ENCODE measurements at places on chromosomes 1 and 21.
A peak's percentile ranks its signal among the peaks of the same experiment; 100 is the strongest.

DNA sequence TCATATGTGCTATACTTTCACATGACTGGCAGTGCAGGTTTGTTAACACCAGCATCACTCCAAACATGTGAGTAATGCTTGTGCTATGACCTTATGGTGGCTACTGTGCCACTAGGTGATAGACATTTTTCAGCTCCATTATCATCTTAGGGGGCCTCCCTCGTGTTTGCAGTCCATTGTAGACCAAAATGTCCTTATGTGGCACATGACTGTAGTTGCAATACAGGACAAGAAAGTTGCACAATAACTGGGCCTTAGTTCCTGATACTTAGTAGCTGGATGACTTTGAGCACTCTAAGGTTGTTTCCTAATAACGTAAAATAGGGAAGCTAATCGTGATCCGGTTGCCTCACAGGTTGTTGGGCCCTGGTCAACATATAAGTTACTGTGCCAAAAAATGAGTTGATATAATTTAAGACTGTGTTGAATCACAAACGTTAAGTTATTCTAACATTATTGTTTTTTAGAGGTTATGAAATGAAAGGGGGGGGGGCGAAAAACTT lies 511 bp upstream of the SNX27 start:
- no peak for DNase-seq

- DNase-seq, result no peak
Observed at GRCh38 chr1:56572334-56573050, 6.9 kb downstream of the PLPP3 start.

GRCh38 chr1:45762291-45762690 lies 11.8 kb upstream of the IPP start:
- no peak for DNase-seq

- DNase-seq, result no peak
Observed at GRCh38 chr1:231632119-231632518, 5.5 kb downstream of the DISC1 start.

DNA sequence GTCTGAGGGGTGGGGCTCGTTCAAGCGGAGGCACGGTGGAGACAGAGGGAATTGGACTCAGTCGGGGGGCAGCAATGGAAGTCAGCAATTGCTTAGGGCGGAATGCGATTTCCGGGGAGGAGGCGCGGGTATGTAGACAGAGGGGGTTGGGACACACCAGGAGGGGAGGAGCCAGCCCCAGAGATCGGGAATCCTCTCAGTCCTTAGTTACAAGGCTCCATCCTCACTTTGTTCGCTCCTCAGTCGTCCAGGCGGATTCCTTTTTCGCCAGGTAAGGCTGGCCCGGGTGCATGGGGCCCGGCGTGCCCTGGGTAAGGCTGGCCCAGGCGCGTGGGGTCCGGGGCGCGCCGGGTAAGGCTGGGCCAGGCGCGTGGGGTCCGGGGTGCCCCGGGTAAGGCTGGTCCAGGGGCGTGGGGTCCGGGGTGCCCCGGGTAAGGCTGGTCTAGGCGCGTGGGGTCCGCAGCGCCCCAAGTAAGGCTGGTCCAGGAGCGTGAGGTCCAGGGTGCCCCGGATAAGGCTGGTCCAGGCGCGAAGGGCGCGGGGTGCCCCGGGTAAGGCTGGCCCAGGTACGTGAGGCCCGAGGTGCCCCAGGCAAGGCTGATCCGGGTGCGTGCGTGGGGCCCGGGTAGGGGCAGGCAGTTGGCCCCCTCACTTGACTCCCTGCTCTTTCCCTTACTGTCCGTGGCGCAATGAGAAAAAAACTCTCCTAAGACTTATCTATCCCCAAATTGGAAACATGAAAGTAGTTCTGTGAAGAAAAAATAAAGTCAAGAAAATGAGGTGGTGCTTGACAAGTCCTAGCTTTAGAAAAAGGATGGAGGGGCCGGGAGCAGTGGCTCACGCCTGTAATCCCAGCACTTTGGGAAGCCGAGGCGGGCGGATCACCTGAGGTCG lies at the start of gene L1TD1:
Gene L1TD1, plus strand, starts transcription at position 199 of the 894 bp plus-strand sequence. CDS start 11,780 bp downstream, outside the sequence.
- DNase-seq, result no peak

- DNase-seq, result peak; percentile 77
Observed at GRCh38 chr1:12472798-12473551, 145.0 kb downstream of the DHRS3 start.

DNA sequence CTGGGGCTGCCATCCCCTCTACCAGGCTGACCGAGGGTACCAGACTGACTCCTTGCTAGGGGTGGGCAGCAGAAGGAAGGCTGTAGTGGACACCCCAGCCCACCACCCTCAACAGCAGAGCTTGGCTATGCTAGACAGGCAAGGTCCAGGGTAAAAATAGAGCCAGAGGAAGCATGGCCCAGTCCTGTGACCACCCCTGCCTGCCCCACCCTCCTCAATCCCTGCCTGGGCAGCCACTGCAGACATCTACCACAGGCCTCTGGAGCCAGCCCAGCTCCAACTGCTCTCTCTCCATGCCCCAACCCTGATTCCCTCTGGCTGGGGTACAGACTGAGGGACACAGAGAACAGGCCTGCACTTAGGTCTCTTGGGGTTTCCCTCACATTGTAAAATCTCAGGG lies 1.7 kb downstream of the S100A1 start:
- no peak for DNase-seq

DNA sequence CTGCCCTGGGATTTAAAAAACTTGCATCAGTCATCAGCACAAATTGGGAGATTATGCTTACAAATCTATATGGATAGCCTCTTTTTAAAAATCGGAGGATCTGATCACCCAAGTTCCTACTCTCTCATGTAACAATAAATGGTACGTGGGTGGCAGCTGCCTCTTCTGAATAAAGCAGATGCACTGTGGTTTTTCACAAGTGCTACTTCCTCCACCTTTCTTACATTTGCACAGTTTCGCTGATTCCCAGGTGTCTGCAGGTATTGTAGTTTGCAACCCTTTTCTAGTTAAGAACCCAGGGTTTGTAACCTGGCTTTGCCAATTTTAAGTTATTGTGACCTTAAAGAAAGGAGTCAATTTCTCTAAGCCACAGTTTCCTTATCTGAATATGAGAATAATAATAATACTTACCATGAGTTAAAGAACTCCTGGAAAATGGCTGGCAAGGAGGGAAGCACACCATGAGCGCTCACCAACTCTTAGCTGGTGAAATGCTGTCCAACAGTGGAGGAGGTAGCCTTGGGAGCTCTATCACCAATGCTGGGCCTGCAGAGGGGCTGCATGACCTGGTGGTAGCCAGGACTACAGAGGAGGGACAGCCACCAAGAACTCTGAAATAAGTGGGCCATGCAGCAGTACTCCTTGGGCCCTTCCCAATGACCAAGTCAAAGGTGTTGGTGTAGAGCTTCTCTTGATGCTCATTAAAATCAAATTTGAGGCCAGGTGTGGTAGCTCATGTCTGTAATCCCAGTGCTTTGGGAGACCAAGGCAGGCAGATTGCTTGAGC lies 30.2 kb upstream of the KCNA2 start:
- DNase-seq, result no peak

DNA sequence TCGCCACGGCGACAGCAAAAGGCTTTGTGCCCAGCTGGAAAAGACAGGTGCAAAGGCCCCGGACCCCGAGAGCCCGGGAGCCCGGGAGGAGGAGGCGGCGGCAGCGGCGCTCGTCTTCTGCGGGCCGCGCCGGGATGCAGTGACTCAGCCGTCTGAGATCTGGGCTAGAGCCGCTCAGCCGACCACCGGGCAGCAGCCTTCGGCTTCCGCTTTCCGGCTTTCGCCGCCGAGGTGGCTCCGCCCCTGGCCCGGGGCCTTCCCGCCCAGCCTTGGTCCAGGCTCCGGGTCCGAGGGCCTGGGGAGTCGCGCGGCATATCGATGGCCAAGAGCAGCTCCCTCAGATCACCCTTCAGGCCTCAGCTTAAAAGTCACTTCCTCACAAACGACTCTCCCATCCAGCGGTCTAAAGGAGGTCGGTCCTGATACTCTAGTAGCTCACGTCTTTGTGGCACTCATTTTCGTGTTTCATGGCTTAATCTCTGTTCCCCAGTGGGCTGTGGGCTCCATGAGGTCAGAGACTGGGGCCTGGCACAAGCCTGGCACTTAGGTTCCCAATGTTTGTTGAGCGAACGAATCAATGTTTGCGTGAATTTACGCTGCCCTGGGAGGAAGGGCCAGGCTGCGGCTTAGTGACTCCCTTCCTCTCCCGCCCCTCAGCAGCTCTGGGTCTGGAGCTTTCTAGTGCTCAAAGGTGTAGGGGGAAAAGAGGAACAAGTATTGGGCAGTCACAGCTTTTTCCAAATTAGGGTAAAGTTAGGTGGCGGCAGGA lies at the start of gene PHTF1:
Gene PHTF1, minus strand, starts transcription at position 154 of the 769 bp plus-strand sequence. CDS start 783 bp downstream, outside the sequence.
- DNase-seq, result peak; percentile 39
